ENCODE measurements at places on chromosomes 7 and 10.
A peak's percentile ranks its signal among the peaks of the same experiment; 100 is the strongest.

DNA sequence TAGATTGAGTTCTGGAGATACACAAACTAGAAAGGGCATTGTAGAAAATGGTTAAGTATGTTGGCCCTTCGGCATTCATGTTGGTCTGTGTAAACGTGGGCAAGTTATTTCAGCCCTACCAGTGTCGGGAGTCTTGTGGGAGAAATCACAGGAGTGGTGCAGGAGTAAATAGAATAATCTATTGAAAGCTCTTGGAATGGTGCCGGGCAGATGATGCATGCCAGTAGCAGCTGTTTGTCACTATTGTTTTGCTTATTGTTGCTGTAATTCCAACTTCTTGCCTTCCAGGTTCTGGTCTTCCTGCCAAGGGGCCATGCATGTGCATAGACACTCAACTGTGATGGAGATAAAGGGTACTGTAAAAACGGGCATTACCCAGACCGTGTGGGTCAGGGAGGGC is 259.4 kb downstream of the CAMK1D start:
- no peak for DNase-seq

DNA sequence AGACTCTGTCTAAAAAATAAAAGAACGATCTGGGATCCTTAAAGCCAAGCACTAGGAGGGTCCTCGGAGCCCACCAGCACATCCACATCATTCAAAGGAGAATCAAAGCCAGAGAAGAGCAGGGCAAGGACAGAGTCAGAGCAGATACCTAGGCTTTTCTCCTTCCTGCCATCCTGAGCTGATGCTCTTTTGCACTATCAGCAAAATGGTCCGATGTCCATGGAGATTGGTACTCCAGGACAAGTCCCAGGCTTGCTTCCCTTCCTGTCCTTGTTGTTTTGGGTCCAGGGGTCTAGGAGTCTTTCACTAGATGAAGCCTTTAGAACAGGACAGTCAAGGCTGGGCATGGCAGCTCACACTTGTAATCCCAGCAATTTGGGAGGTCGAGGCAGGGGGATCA is 58.0 kb upstream of the ELN start:
- peak; percentile 12 for DNase-seq

GRCh38 chr10:52853704-52854103 is 81.1 kb upstream of the MBL2 start:
- no peak for DNase-seq

- DNase-seq: no peak
These were observed 23.1 kb downstream of the PDE1C start for GRCh38 chr7:32047075-32047474.

- no peak for DNase-seq
These were observed 21.2 kb downstream of the PRKCQ start for GRCh38 chr10:6558759-6559461.

GRCh38 chr10:68647672-68648341 is 73.2 kb upstream of the CCAR1 start:
- no peak for DNase-seq

GRCh38 chr7:67512481-67512880 is 515.8 kb downstream of the TYW1 start:
- no peak for DNase-seq

DNA sequence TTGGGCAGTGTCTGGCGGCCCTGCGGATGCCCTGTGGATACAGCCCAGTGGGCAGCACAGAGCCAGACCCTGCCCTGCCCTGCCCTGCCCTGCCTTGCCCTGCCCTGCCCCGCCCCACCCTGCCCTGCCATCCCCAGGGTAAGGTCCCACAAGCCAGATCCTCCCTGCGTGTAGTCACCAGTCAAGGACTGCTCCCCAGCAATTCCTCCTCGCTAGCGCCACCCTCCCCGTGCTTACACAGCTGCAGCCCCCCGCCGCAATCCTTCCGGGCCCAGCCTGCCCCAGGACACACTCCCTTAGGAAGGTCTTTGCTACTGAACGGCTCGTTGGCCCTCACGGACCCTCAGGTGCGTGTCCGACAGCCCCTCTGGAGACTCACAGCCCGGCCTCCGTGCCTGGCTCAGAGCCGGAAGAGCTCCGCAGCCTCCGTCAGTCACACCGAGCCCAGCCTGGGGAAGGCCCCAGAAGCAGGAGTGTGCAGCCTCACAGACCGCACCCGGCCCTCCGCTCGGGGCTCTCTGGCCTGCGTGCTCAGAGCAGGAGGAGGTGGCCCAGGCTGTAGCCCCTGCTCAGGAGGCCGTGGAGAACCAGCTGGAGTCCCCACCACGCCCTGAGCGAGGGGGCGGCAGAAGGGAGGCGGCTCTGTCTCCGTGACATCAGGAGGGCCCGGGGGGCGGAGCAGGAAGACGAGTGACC is 68.3 kb downstream of the PWWP2B start:
- no peak for DNase-seq

GRCh38 chr10:93364966-93365365 is 117.2 kb downstream of the MYOF start:
- DNase-seq: no peak

- DNase-seq: no peak
These were observed 95.1 kb upstream of the PALS2 start for GRCh38 chr7:24478137-24478655.

- no peak for DNase-seq
These were observed 24.8 kb upstream of the SLIT1 start for GRCh38 chr10:97210543-97210960.

GRCh38 chr7:5296015-5296610 is 13.4 kb downstream of the SLC29A4 start:
- DNase-seq: no peak

- DNase-seq: no peak
These were observed 75.3 kb upstream of the PPP1R9A start for GRCh38 chr7:94832051-94832450.

GRCh38 chr7:113394856-113395255 is 276.5 kb upstream of the SMIM30 start:
- no peak for DNase-seq

Data from upper lobe of right lung (tissue), 1 donor.